NCI-H2081 treated with DMSO at 0.1 percent for 48 hours (cell line): ENCODE measurements at places on chromosomes 1 and 21.
A peak's percentile ranks its signal among the peaks of the same experiment; 100 is the strongest.

- DNase-seq: no peak
Observed at GRCh38 chr1:119806489-119806888, 4.8 kb downstream of the REG4 start.

GRCh38 chr1:164640686-164641352 lies 81.8 kb downstream of the PBX1 start:
- DNase-seq: no peak

DNA sequence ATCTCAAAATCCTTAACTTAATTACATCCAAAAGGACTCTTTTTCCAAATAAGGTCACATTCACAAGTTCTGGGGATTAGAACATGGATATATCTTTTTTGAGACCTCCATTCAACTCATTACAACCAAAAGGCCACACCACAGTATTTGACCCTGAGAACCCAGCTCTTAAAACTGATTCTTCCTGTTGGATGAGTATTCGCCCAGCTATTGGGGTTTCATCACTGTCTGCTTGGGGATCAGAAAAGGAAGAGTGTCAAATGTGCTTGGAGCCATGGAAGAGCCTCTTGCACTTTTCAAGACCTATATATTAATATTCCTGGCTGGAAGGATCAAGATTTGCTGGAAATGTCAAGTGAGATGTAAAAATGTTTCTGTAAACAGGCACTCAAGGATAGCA lies 5.4 kb upstream of the TINAGL1 start:
- DNase-seq: no peak

- DNase-seq: no peak
Observed at GRCh38 chr1:16155537-16156410, at the start of gene EPHA2. EPHA2 (minus strand) TSS chr1:16156069; CDS start chr1:16155932, 137 bp downstream.

DNA sequence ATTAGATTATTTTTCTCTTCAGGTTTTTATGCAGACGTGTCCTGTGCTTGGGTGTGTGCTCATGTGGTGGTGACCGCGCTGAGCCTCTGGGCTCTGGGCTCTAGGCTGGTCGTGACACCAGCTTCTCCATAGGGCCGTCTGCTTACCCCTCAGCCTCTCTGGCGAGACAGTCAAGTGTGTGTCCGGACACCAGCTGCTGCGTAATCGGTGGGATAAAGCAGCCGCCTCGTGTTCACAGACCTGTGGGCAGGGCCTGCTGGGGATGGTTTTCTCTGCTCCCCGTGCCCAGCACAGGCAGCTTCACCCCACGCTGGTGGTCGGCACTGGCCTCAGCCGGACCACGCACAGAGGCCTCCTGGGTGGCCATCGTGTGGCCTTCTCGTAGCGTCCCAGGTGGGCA lies 33.6 kb upstream of the DIP2A start:
- no peak for DNase-seq

- DNase-seq: peak; percentile 77
Observed at GRCh38 chr21:20311234-20311787, 686.9 kb upstream of the NCAM2 start.

DNA sequence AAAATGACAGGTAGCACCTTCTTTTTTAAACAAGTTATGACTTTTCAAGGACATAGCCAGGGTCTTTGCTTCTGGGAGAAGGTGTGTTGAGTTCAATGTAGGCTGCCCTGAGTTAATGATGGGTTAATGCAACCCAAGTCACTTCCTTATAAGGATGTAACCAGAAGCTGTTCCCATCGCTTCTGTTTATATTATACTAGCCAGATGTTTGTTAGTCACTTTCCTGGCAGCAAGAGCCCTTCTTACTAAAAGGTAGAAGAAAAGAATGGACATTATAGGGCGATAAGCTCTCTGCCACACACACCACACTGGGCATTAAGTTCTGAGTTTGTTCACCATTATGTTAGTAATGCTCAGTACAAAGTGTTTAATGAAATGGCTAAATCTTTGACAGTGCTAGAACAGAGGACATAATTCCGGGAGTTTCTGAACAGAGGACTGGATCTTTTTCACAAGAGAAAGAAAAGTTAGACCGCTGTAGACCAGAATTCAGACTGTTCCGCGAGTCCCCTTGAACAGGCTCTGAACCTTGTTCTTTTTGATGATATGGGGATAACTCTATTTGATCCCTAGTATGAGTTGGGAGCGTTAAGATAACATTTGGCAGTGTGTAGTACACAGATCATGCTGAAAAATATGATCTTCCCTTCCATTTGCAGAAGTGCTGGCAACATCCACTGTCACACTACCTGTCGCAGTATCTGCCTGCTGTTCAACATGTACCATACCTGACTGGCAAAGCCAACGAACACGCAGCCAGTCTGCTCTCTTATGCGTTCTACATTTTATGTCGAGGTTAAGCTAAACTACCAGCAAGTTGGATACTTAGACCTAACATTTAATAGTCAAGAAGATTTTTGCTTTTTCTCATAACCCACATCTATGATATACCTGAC lies 41.0 kb downstream of the DEGS1 start:
- DNase-seq: no peak

DNA sequence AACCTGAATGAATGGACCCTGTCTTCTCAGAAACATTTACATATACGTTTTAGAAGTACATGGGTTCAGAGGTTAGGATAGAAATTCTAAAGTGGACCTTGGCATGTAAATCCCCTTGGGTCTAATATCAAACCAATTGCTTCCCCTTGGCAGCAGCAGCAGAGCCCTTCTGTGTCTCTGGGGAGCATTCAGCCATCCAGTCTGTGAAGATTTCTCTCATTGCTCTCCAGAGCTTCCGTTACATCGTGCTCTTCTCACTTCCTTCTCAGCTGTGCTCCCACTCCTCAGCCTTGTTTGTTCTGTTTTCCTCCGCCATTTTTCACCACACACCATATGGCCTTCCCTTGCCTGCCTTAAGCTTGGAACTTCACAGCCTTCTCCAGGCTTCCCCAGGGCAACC lies 61.5 kb upstream of the ATP1B1 start:
- DNase-seq: no peak

DNA sequence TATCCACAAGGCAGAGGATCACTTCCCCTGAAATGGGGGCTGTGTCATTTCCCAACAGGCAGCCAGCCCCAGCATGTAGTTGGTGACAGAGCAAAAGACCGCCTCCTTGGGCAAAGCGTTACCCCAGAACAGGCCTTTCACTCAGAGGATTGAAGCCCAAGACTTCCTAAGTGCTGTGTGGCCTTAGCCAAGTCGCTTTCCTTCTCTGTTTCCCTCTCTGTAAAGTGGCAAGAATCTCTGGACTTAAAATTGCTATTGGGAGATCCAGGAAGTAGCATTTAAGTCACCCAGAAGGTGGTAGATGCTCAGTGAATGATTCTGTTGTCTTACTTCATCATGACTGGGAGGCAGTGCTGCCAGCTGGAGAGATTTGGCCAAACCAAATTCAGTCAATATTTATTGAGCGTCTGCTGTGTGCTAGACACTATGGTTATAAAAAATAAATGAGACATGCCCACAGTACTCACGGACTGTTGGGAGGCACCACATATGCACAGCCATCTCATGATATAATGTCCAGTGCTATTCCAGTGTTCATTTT lies 35.3 kb downstream of the NIPAL3 start:
- DNase-seq: no peak

DNA sequence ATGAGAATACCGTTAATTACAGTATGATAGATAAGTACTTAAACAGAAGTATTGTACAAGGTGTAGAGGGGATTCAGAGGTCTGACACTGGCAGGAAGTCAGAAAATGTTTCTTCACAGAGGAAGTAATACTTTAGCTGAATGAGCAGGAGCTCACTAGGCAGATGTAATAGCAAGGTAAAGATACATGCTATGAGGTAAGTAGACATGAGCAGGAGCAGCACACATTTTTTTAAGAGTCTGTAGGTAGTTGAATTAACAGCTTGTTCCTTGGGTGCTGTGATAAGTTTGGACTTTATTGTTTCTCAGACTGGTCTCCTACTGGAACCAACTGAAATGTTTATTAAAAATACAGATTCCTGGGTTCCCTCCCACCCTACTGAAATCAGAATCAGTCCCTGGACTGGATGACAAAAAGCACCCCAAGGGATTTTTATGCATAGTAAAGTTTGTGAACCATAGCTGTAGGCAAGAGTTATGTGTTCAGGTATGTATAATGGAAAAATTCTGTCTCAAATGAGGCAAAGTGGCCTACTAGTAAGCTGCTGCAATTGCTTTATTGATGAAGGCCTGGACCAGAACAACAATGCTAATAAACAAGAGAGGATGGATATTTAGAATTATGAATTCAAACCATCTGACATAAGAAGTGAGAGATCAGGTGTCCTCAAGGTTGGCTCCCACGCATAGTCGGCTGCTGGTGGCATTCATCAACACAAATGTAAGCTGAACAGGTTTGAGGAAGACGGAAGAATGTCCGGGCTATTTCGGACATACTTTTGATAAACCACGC lies 902 bp downstream of the AP4B1 start:
- DNase-seq: no peak

- DNase-seq: no peak
Observed at GRCh38 chr1:156698995-156699394, 6.4 kb downstream of the CRABP2 start.

DNA sequence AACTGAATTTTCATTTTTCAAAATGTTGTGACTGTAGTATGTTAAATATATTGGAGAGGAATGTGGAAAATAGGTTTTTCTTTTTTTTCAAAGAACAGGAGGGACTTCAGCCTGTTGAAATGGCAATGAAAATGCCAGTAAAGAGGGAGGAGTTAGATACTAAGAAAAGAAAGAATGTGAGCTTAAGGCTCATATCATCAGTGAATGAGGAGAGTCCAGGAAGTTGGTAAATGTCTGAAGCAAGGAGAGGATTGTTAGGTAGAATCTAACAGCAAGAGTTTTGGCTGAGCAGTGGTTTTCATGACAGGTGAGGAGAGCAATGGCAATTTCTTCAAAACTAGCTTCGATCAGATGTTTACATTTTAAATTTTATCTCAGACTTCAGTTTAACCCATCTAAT lies 43.0 kb downstream of the PLA2G4A start:
- no peak for DNase-seq

DNA sequence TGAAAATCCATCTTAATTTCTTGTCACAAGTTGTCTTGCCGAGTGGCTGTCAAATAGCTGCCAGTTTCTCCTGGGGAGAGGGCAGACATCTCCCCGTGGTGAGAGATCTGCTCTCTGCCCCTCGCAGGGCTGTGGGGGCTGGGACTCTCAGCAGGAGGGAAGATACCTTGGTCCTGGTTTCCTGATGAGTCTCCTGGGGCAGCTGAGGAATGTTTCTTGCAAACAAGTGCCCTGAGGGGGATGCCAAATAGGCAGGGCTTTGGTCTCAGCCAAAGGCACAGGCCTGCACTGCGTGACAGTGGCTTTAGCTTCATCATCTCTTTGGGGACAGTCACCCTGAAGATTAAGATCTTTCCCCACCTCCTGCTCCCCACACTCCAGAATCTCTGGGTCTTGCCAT lies 40.9 kb downstream of the SYT6 start:
- DNase-seq: no peak

- no peak for DNase-seq
Observed at GRCh38 chr21:41834926-41835663, 44.0 kb downstream of the PRDM15 start.

DNA sequence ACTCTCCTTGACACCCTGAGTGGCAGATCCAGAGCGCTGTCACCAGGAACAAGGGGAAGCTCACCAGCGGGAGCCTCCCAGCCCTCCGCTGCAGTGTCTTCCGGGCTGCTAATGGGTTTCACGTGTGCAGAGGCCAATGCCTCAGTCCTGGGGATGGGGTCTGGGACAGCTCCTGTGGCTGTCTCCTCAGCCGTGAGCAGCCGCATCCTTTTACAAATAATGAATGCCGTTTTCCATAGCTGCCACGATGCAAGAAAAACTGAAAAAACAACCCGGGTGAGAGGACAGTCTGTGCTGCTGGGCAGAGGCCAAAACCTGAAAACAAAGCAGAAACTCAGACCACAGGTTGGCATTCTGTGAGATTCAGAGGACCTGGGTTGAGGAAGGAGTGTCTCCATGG lies 212.2 kb upstream of the RAB4A start:
- no peak for DNase-seq

DNA sequence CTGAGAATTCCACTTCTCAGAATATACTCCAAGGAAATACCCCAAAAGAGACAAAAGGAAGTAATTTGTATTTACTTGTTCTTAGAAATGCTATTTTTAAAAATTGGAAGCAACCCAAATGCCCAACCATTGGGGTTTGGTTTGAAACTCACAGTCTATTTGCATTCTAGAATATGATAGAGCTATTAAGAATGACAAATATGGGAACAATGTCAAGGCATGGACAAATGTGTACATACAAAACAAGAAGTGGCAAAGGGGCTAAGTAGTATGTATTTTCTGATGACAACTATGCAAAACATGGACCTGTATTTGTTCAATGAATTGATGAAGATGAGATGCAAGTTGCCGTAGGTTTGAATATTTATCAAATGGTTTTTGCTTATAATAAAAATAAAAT lies 32.8 kb downstream of the KCNA2 start:
- DNase-seq: no peak

GRCh38 chr1:91054780-91055481 lies 33.1 kb upstream of the ZNF644 start:
- no peak for DNase-seq

DNA sequence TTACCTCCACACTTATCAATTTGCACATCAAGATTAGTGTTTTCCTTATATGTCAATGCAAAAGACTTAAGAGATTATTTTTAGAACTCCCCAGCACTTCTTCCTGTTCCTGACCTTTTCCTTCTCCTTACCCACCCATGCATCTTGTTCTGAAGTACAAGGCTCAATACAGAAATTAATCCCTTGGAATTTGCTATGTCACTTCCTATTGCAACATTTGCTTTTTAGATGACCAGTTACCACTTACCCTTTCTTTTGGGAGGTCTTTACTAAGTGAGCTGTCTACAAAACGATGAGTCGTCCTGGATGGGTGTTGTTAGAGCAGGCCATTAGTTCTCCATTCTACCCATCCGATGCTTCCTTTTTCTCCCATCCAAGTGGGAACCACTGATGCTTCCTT lies 221.2 kb downstream of the FMN2 start:
- DNase-seq: no peak

DNA sequence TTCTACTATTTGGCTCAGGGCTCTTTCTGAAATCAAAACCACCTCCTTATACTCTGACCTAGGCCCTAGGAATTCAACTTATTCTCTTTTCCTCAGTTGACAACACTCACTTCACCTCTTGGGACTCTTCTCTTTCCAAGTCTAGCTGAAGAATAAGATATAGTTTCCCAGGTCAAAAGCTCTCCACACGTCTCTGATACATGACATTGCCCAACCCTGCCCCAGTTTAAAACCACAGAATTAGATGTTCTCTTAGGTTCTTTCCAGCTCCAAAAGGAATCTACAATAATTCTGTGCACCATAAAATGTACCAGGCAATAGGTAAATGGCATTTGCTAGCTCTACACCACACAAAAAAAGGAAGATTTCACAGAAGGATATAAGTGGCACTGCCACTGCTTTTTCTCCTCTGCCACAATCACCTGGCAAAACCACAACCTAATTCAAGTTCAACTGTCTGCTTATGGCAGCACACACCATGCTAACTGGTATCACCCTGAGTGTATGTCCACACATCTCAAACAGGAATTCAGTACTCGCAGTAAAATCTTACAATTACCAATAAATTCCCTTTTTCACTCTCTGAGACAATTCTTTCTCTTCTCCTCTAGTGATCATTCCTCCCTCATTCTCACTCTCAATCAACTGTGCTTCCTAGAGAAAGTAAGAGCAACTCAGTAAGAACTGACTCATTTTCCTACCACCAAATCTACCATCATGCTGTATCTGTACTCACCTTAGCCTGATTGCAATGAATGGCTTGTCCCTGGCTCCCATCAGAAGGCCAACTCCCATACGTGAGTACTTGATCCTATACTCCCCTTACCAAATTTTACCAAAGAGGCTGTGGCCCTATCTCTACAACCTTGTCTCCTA lies 27.3 kb downstream of the ZBTB8OS start:
- DNase-seq: no peak
